ENCODE measurements at places on chromosomes 6 and 20. TPM values are rescaled to one million over a fixed set of nuclear protein-coding genes. Genes with fewer than 3 reads are reported as not detected.

DNA sequence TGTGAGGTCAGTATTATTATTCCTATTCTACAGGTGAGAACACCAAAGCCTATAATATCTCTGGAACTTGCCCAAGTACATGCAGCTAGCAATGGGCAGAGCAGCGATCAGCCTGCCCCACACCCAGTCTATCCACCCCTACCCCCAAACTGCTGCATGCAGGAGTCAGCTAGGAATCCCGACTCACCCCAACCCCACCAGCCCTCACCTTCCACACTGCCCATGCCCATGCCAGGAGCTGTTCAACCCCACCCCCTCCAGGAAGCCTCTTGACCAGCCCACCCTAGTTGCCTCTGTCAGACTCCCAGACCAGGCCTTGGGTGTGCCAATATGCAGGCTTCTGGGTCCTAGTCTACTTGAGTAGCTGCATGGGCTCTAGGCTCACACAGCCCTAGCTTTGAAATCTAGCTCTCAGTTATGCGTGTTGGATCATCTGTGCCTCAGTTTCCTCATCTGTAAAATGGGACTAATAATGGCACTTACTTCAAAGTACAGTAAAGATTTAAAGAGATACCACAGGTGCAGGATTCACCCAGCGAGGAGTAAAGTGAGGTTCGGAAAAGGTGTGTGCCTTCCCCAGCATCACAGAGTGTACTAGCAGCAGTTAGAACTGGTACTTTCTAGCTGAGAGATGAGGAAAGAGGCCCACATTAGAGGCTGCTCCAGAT is 173.2 kb downstream of the VEGFA start:
- DNase-seq, result no peak

- no peak for DNase-seq
These were observed 42.0 kb downstream of the PGM3 start for GRCh38 chr6:83151114-83151513.

DNA sequence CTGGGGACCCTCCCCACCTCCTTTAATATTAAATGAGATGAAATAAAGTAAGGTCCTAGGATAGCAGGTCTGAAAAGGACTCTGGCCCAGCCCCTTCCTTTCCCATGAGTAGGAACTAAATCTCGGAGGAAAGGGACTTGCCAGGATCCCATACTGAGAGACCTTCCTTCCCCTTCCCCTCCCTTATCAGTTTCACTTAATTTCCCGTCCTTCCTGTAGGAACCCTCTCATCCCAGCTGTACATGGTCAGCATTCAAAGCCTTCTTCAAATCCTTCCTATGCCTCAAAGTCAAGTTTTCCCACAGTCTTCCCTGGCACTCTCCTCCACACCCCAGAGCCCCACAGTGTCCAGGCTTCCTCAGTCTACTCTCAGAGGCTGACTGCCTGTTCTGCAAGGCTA is 71.3 kb upstream of the MYL9 start:
- DNase-seq, result no peak

DNA sequence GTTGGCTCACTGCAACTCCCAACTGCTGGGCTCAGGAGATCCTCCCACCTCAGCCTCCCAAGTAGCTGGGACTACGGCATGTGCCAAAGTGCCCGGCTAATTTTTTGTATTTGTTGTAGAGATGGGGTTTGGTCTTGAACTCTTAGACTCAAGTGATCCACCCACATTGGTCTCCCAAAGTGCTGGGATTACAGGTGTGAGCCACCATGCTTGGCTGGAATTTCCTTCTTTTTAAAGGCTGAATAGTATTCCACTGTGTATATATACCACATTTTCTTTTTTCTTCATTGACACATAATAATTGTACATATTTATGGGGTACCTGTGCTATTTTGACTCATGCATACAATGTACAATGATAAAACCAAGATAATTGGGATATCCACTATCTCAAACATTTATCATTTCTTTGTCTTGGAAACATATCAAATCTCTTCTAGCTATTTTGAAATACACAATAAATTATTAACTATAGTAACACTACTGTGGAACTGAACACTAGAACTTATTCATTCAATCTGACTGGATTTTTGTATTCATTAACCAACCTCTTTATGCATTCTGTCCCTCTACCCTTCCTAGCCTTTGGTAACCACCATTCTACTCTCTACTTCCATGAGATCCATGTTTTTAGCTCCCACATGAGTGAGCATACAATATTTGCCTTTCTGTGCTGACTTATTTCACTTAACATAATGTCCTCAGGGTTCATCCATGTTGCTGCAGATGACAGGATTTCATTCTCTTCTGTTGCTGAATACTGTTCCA is 7.8 kb downstream of the MDC1 start:
- DNase-seq, result no peak

GRCh38 chr20:58246346-58246745 is 17.9 kb upstream of the ANKRD60 start:
- peak; percentile 6 for DNase-seq

DNA sequence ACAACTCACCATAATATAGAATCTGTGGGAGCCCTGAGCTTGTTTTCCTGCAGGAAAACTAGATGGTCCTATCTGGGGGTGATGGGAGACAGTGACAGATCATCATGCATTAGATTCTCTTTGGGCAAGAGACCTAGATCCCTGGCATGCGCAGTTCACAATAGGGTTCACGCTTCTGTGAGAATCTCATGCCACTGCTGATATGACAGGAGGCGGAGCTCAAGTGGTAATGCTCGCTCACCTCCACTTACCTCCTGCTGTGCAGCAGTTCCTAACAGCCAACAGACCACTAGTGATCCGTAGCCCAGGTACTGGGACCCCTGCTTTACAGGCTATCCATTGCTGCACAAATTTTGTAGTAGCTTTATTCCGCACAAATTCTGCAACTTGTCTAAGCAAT is 84.5 kb downstream of the HIVEP2 start:
- no peak for DNase-seq

DNA sequence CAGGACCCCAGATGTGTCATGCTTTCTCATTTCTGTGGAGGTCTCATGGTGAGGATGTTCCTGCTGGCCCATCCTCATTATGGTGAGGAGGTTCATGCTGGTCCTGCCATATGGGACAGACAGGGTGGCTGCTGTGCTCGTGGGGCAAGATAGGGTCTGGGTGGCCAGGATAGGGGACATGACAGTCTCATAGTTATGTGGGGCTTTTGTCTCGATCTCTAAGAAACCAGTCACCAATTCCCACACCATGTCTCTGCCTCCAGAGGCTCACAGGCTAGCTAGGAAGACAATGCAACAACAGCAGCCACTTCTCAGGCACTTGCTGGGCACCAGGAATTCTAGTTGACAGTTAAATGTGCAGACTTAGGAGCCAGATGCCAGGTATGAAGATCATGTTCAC is 4.2 kb upstream of the MAPK13 start:
- no peak for DNase-seq

The SUMO4 gene
- not detected for total RNA-seq

The TRIM15 gene
- not detected for total RNA-seq

DNA sequence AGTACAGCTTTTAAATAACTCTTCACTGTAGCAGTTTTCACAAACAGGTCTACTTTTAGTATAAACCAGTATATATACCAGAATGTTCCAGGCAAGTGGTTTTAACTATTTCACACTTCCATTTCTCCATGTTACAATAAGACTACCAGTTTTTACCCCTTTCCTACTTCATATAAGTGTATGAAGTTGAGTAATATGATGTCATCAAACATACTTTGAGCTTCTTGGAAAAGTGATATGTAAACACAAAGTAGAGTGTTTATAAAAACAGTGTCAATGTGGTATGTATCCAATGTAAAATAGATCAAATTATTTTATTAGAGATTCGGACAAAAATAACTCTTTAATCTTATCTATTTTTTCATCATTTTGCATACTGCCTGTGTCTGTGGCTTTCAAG is 2.5 kb upstream of the PAQR8 start:
- DNase-seq, result no peak

- DNase-seq, result no peak
These were observed 613.2 kb upstream of the NOX3 start for GRCh38 chr6:156068881-156069280.

- DNase-seq, result no peak
These were observed 127.0 kb upstream of the LRFN2 start for GRCh38 chr6:40714143-40714542.

GRCh38 chr20:63156221-63156671 is 59.7 kb downstream of the YTHDF1 start:
- no peak for DNase-seq

GRCh38 chr6:158334534-158334933 is 22.3 kb downstream of the TULP4 start:
- DNase-seq, result no peak

DNA sequence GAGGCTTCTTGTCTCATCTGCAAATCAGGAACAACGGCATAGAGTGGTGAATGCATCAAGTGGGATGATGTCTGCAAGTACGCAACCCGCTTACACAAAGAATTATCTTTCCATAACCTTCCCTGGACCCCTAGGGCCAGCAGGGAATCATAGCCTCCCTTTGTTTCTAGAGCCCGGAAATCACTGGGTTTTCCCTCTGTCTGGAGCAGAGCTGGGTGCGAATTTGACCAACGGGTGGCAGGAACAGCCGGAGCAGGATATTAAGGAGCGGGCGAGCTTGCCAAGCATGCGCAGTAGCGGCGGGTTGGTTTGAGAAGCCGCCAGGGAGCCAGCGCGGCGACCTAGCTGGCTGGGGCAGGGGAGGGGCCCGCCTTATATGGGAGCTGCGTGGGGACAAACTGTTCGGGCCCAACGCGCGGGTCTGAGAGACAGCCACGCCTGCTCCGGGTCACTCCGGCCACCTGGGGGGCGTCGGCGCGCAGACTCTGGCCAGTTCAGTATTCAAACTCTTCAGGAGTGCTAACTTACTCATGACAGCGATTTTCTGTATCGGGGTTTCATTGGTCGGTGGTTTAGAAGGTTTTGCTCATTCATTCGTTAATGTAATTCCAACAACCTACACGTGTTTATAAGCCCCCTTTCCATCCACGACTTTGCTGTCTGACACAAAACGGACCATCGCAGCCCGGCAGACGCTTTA is 1.6 kb upstream of the KIF16B start:
- DNase-seq, result peak; percentile 84

GRCh38 chr6:32862725-32863124 is 8.7 kb downstream of the PSMB9 start:
- DNase-seq, result no peak

- DNase-seq, result peak; percentile 55
These were observed 29.9 kb upstream of the ZNF184 start for GRCh38 chr6:27502508-27503435.

GRCh38 chr6:12602342-12602741 is 114.2 kb upstream of the PHACTR1 start:
- no peak for DNase-seq

The ASIP gene
- total RNA-seq, result not detected

DNA sequence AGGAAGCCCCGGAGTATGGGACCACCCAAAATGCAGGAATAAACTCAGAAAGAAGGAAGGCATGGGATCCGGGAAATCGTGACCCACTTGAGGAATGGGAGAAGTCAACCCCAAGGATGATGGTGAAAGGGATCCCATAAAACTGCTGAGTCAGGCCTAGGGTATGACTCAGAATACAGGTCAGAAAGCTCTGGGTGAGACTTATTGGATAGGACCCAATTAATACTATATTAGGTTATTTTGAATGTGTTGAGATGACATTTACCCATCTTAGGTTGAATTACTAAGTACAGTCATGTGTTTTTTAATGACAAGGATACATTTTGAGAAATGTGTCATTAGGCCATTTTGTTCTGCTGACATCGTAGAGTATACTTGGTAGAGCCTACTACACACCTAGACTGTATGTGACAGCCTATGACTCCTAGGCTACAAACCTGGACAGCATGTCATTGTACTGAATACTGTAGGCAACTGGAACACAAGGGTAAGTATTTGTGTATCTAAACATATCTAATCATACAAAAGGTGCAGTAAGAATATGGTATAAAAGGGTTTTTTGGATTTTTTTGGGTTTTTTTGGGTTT is 17.1 kb upstream of the HIVEP1 start:
- no peak for DNase-seq

DNA sequence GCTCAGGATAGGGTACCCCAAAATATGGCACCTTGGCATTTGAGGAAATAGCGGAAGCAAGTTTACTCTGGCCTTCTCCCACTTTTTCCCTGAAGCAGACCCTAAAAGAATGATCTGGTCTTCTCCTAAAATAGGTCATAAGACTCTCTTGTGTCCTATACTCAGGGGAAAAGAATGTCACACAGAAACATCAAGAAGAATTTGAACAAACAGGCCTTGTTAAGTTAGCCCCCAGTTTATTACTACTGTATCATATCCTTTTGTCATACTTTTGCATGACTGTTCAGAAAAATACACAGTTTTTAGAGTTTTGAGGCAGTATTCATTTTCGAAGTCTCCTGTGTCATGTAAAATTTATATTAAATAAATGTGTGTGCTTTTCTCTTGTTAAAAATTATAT is 12.5 kb downstream of the TAAR2 start:
- DNase-seq, result no peak
